CD4-positive, alpha-beta T cell (primary cell): ENCODE measurements at places on chromosomes 7 and 10.

- H3K4me3 ChIP-seq: no peak overlapping the region
- H3K27ac ChIP-seq: no peak overlapping the region
- H3K27me3 ChIP-seq: no peaks in the 10 kb centered on the region
Measured at GRCh38 chr7:139570119-139570518, 46.6 kb downstream of the CLEC2L start.

GRCh38 chr7:85595750-85596178 is 408.9 kb upstream of the SEMA3D start:
- H3K4me1 ChIP-seq: no peaks in the 10 kb centered on the region
- DNase-seq: no peak

DNA sequence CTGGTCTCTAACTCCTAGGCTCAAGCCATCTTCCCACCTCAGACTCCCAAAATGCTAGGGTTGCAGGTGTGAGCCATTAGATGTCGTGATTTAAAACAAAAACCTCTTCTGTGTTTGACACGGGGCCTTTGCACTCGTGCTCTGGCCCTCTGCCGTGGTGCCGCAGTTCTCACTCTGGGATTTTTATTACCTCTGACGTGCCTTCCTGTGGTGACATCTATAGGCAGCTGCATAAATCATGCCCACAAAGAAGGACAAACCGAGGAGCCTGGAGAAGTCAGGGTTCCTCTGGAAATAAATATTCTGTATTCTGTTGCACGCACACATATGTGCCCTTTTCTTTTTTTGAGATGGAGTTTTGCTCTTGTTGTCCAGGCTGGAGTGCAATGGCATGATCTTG is 25.9 kb upstream of the OCM start:
- no peak overlapping the region for H3K4me3 ChIP-seq
- H3K27me3 ChIP-seq: no peaks in the 10 kb centered on the region
- H3K27ac ChIP-seq: no peak overlapping the region
- H3K36me3 ChIP-seq: peaks cover 10% of the 10 kb centered on the region
- H3K4me1 ChIP-seq: peaks cover 28% of the 10 kb centered on the region
- DNase-seq: no peak

DNA sequence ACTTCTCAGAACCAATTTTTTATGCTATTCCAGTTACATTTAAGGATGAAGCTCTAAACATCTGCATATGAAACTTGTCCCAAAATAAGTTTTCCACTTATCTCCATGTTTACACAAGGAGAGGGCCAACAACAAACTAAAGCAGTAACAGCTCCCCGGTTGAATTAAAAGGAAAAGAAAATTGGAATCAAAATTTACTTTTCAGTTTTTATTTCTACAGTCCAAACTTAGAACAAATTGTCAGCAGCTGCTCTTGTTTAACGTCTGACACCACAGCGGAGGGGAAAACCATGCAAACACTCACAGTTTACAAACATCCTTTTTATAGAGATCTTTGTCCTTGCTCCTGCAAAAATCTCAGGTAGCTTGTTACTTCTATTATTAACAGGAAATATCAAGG is 101.3 kb downstream of the COL28A1 start:
- DNase-seq: no peak
- no peaks in the 10 kb centered on the region for H3K27me3 ChIP-seq
- H3K27ac ChIP-seq: no peak overlapping the region

DNA sequence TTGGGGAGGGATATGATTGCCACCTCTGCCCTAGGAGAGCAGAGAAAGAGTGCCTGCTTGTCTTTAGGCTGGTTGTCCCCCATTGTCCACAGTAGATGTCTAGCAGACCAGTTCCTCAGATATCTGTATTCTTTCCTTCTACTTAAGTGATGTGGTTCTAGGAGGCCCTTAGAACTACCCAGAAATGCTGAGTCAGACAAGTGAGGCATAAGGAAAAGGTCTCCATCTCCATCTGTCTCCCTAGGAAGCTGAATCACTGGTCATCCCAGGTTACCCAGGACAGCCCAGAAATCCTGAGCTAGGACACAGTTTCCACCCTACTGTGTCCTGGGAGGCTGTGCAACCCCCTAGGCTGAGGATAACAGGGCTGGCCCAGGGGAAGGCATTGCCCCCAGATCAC is 93.4 kb upstream of the INHBA start:
- no peaks in the 10 kb centered on the region for H3K27me3 ChIP-seq
- H3K27ac ChIP-seq: no peak overlapping the region
- H3K36me3 ChIP-seq: no peaks in the 10 kb centered on the region
- DNase-seq: no peak
- H3K4me3 ChIP-seq: no peak overlapping the region
- H3K4me1 ChIP-seq: no peaks in the 10 kb centered on the region

DNA sequence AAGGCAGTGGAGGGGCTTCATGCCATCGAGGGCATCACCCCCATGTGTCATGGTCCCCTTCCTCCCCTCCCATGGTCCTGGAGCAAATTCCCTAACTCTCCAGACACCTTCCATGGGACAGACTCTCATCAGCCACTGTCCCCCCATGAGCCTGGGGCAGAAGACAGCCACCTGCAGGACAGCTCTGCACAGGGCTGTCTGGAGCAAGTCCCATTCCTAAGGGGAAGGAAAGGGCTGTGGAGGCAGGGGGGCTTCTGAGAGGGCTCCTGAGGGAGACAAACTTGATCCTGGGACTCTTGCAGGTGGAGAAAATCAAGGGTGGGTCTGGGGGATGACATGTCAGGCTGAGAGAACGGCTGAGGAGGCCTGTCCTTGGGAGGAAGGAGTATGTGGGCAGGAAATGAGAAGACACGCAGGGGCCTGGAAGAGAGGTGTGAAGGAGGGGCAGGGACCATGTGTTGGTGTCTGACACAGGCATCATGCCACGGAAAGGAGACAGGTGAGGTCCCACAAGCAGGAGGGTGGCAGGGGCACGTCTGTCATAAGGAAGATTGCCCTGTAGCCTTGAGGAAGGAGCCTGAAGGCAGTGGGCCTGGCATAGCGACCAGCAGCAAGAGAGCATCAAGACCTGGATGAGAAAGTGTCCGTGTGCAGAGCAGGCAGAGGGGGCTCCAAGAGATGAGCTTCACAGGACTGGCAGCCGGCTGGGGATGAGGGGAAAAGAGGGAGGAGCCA is 14.4 kb upstream of the GDF10 start:
- H3K4me3 ChIP-seq: no peak overlapping the region
- no peak for DNase-seq
- no peaks in the 10 kb centered on the region for H3K27me3 ChIP-seq
- H3K4me1 ChIP-seq: peaks cover 29% of the 10 kb centered on the region

- peaks cover 15% of the 10 kb centered on the region for H3K27me3 ChIP-seq
- H3K36me3 ChIP-seq: no peaks in the 10 kb centered on the region
- no peak overlapping the region for H3K4me3 ChIP-seq
- no peak for DNase-seq
- peaks cover 9% of the 10 kb centered on the region for H3K4me1 ChIP-seq
Measured at GRCh38 chr7:108459922-108460551, 3.8 kb upstream of the NRCAM start.

DNA sequence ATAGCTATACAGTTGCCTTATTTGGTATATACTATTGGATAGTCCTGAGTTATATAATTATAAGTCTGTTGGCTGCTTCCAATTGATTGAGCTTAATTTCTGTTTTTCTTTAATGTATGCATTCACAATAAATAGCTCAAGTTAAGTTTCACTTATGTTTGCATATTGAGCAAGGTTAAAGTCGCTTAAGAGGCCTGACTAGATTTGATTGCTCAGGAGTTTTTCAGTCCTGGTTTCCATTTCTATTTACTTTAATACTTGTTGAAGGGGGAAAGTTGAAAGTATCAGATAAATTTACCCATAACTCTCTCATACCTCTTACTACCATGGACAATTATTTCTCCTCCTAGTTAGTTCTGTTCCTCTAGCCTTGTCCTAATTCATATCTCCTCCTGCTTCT is 294.7 kb downstream of the ARL4A start:
- H3K27ac ChIP-seq: no peak overlapping the region
- H3K4me3 ChIP-seq: no peak overlapping the region
- H3K4me1 ChIP-seq: no peaks in the 10 kb centered on the region
- H3K27me3 ChIP-seq: no peaks in the 10 kb centered on the region
- no peak for DNase-seq

DNA sequence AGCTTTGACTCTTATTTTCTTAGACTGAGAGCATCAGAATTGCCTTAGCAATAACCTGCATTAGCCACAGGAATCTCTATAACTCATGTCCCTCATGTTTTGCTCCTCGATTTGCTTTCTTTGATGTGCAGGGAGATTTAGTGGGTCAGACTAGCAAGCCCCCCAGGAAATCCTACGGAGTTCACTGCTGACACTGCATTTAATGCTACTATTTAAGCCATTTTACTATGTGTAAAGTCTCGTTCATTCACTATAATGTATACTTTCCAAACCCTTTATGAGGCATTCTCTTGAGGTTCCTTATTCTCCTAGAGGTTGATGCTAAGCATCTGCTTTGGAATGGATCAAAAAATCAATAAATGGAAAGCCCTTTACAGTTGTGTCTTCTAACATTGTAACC is 28.4 kb downstream of the DYNC1I1 start:
- H3K36me3 ChIP-seq: no peaks in the 10 kb centered on the region
- H3K27ac ChIP-seq: no peak overlapping the region
- no peak for DNase-seq
- no peaks in the 10 kb centered on the region for H3K27me3 ChIP-seq
- H3K4me1 ChIP-seq: no peaks in the 10 kb centered on the region

- peaks cover 18% of the 10 kb centered on the region for H3K36me3 ChIP-seq
- no peak overlapping the region for H3K27ac ChIP-seq
- no peak overlapping the region for H3K4me3 ChIP-seq
- DNase-seq: no peak
- no peaks in the 10 kb centered on the region for H3K27me3 ChIP-seq
Measured at GRCh38 chr7:131038153-131038552, 289.5 kb upstream of the MKLN1 start.

DNA sequence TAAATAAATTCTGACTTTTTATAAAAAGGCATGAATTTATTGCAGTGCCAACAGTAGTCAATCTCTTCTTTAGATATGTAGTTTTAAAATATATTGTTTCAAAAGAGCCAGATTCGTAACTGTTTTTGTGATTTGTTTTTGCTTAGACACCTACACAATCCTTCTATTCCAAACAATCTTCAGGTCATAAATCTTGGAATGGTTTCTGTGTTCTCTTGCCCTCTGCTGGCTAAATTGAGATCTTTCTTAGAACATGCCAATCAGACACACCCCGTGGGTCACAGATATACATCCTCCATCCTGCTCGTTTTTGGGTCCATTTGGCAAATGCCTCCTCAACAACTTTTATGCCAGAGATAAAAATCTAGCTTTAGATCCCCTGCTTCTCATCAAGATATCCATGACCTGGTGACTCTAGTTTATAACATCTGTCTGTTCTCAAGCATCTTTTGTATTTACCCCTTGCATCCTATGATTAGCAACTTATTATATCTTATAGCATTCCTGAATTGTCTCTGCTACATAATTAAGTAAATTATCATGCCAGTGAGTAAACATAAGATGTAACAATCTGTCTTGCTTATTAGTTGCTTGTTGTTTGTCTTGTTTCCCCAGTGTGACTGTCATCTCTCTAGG is 35.3 kb upstream of the IFRD1 start:
- no peak overlapping the region for H3K4me3 ChIP-seq
- H3K36me3 ChIP-seq: no peaks in the 10 kb centered on the region
- H3K4me1 ChIP-seq: no peaks in the 10 kb centered on the region
- H3K27me3 ChIP-seq: no peaks in the 10 kb centered on the region
- no peak overlapping the region for H3K27ac ChIP-seq

GRCh38 chr7:18524248-18524647 is 28.7 kb downstream of the HDAC9 start:
- H3K27me3 ChIP-seq: no peaks in the 10 kb centered on the region
- no peaks in the 10 kb centered on the region for H3K4me1 ChIP-seq
- no peak overlapping the region for H3K4me3 ChIP-seq
- DNase-seq: no peak
- H3K36me3 ChIP-seq: no peaks in the 10 kb centered on the region

DNA sequence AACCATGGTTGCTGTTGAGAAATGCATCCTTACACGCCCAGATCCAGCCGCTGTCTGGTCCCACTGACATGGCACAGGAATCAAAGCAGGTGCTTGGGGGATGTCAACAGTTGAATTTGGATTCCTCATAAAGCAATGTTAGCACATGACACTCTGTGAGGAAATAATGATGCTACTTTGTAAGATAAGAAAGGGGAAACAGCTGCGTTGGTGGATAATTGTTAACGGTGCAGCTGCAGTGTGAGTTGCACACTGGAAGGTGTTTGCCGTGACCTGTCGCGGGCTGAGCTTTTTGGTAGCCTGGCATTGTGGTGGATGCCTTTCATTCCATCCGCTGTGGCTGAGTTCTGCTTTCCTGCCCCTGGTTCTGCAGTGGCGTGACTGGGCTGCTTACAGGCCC is 113.9 kb downstream of the MGMT start:
- no peaks in the 10 kb centered on the region for H3K36me3 ChIP-seq
- H3K27me3 ChIP-seq: no peaks in the 10 kb centered on the region
- no peaks in the 10 kb centered on the region for H3K4me1 ChIP-seq
- H3K4me3 ChIP-seq: no peak overlapping the region
- H3K27ac ChIP-seq: no peak overlapping the region
- DNase-seq: no peak

DNA sequence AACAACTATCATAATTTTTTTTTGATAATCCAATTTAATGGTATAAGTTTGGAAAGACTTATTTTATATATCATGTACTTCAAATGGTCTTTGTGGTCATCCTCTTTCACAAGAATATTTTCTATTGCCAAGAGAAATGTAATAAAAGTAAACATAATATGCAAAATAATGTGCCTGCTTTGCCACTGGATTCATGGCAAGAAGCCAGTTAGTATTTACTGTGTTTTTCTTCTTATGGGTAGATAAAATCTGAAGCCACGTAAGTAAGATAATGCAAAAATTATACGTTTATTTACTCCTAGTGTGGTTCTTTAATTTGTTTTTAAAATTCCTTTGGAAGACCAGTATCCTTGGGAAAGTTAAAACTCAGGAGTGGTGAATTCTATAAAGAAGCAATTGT is 258.5 kb downstream of the ARL4A start:
- no peak for DNase-seq
- H3K4me3 ChIP-seq: no peak overlapping the region
- no peaks in the 10 kb centered on the region for H3K36me3 ChIP-seq
- H3K27ac ChIP-seq: no peak overlapping the region
- H3K27me3 ChIP-seq: no peaks in the 10 kb centered on the region

DNA sequence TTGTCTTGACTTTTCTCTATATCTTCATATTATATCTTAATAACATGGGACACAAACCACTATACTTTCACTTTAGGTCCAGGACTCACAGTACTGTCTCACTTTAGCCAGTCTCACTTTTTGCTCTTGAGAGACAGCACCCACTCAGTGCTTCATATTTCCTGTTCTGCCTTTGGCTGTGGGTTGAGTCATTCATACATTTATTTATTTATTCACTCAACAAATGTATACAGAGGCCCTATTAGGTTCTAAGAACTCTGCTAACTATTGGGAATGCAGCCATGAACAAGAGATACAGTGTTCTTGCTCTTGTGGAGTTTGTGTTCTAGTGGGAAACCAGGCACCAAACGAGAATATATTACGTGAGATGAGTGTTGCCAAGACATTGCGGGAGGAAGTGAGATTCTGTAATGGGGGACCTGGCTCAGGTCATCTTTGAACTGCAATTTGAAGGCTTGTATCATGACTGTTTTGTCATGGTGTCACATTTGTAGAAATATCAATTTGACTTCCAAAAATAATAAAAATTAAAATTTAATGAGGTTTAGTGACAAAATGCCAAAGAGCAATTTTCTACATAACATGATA is 190.1 kb downstream of the SDHAF3 start:
- H3K4me3 ChIP-seq: no peak overlapping the region
- no peak overlapping the region for H3K27ac ChIP-seq
- DNase-seq: no peak
